ENCODE measurements at places on chromosomes 1 and 21.

- no peak for DNase-seq
These were observed 41.0 kb upstream of the CD5L start for GRCh38 chr1:157882580-157882979.

- no peak for DNase-seq
These were observed 71.4 kb downstream of the DDR2 start for GRCh38 chr1:162703708-162704107.

- DNase-seq = peak; percentile 14
These were observed 664 bp downstream of the FAM89A start for GRCh38 chr1:231039161-231040018.

GRCh38 chr1:183194527-183195141, 8.6 kb downstream of the LAMC2 start:
- DNase-seq = no peak

DNA sequence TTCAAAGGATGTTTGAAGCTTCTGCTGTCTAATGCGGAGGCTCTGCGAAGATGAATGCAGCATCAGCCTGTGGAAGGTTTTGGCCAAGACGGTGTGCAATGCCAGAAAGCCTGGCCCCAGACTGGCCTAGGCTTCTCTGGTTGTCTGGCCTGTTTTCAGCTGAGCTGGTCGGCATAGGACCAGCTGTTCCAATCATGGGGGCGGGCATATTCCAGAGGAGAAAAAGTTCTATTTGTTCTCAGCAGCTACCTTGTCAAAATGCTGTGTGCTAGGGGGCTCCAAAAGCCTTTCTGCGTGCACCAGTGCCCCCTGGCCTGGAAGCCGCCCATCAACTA, 57.6 kb downstream of the TGFB2 start:
- DNase-seq = no peak

DNA sequence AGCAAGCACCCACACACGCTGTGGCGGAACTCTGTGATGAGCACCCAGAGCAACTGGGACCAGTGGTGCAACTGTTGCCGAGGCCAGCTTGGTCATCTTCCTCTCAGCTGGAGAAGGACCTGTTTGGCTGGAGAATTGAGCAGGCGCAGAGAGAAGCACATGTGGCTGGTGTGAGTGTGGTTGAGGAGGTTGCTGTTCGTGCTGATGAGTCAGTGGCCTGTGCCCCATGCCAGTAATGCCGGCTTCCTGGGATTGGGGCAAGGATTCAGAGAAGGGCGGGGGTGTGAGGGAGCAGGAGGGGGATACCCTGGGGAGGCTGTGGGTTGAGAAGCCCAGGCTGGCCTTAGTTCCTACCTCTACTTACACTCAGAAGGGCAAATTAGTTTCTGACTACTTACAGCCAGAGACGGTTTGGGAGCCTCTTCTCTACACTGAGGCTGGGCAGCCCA, 57.5 kb upstream of the EPS8L3 start:
- peak; percentile 83 for DNase-seq

DNA sequence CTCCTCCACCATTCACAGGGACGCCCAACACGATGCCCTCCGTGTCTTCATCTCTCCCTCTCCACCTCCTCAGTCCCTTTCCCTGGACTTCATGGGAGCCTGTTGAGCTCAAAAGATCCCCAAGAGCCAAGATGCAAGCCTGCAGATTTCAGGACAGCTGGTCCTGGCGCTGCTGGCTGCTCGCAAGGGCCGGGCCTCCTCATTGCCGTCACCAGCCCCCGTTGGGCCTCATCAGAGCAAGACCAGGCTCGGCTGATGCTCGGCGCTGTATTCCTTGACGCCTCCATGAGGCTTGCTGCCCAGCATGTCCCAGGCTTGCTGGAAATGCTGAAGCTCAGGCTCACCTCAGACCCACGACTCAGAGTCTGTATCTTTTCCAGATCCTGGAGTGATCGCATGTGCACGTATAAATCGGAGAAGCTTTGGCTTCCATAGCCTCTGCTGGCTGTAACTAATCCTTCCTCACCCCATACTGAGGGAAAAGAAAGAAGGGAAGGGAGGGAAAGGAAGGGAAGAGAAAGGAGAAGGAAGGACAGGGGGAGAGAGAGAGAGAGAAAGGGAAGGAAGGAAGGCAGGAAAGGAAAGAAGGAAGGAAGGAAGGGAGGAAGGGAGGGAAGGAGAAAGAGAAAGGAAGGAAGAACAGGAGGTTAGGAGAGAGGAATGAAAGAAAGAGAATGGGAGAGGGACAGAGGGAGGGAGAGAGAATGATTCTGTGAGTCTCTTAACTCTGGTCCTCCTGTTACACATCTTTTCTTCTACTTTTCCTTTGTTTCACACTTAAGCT, 94.6 kb downstream of the KCNJ15 start:
- DNase-seq = no peak
